ENCODE measurements at places on chromosomes 16 and 17. TPM values are rescaled to one million over a fixed set of nuclear protein-coding genes. Genes with fewer than 3 reads are reported as not detected.

DNA sequence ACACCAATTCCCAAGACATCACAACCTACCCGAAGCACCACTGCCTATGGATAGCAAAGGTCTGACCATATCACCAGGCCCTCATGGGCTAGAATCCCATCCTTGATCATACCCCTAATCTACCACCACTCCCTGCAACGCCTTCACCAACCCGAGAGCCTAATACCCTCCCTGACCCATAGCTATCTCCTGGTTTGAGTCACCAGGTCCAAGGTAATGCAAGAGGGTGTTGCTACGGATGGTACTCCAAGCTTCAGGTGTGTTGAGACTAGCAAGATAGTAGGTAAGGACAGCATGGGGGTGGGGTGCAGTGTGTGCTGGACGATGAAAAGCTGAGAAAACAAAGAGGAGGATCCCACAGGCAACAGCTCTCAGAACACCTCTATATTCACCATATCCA, 258.0 kb downstream of the ZFHX3 start:
- DNase-seq = no peak

- no peak for DNase-seq
Measured at GRCh38 chr17:59830846-59831486, 61.8 kb downstream of the TUBD1 start.

- DNase-seq = no peak
Measured at GRCh38 chr17:7064261-7064660, 15.8 kb downstream of the CLEC10A start.

DNA sequence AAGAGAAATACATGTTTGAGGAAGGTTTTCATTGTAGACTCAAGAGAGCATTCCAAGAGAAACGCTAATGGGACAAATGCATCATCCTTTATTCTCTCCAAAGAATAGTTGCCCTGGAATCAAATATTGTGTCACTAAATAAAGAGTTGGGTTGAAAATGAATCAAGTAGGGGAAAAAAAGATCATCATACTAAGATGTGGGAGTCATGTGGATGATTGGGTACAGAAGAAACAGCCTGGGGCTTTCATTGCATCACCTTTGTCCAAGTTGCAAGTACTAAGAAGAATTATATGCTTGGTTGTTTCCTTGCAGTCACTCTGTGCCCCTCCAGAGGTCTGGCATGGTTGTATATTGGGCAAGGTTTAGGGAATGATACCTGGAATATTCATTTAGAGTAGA, 658.9 kb downstream of the TOX3 start:
- no peak for DNase-seq

The TP53TG3B gene
- not detected for total RNA-seq

GRCh38 chr17:66950886-66951604, 13.5 kb upstream of the CACNG4 start:
- no peak for DNase-seq

- no peak for DNase-seq
Measured at GRCh38 chr17:80679816-80680215, 135.2 kb downstream of the RPTOR start.

- no peak for DNase-seq
Measured at GRCh38 chr17:75698659-75699058, 22.6 kb upstream of the ITGB4 start.

GRCh38 chr16:70786020-70786755, 14.8 kb downstream of the VAC14 start:
- DNase-seq = no peak

The MT4 gene
- total RNA-seq = not detected

DNA sequence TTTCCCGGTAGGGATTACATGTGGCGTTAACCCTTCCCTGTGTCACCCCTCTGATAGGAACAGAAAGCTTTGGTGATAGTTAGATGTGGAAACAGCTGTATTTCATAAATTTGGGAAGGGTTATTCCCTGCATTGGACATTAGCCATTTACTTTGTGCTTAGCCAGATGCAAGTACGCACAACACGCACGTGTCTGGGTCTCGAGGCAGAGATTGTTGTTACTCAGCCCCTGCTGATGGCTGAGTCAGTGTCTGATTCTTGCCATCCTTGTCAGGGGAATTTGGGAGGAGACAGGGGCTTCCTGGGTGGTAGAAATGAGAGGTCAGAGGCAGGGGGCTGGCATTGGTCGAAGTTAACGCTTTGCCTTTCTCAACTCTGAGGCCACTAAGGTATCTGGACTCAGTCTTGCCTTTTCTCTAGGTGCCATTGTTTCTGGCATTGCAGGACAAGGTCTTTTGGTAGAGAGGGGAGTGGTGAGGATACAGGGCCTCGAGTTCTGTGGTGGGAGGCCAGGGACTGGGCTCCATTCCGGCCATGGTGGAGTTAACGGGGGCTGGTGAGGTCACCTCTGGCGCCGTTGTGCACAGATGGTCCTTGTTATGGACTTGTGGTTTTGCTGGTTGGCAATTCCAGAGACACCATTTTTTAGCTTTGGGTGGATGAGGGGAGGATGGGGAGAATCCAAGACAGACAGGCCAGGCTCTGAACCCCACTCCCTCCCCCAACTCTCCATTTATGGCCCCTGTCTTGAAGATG, 8.2 kb downstream of the MMP2 start:
- no peak for DNase-seq

GRCh38 chr17:33442320-33442719, 149.2 kb upstream of the ASIC2 start:
- DNase-seq = no peak

The SEPTIN12 gene
- not detected for total RNA-seq

- no peak for DNase-seq
Measured at GRCh38 chr16:85328676-85329058, 216.4 kb upstream of the CIBAR2 start.

DNA sequence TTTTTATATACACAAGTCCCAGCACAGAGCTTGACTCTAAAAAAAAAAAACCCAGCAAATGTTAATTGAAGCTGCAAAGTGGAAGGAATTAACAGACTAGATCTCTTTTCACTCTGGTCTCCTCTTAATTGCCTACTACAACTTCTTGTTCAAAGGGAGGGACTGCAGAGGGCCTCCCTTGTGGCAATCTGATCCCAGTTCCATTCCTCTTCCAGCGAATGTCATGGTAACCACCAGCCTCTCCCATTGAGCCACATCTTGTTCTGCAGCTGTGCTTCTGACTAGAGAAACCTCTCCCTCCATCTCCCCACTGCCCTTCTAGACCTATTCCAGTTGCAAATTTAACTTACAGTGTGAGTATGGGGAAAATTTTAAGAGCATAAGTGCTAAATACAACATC, 5.9 kb downstream of the SUPT6H start:
- no peak for DNase-seq

DNA sequence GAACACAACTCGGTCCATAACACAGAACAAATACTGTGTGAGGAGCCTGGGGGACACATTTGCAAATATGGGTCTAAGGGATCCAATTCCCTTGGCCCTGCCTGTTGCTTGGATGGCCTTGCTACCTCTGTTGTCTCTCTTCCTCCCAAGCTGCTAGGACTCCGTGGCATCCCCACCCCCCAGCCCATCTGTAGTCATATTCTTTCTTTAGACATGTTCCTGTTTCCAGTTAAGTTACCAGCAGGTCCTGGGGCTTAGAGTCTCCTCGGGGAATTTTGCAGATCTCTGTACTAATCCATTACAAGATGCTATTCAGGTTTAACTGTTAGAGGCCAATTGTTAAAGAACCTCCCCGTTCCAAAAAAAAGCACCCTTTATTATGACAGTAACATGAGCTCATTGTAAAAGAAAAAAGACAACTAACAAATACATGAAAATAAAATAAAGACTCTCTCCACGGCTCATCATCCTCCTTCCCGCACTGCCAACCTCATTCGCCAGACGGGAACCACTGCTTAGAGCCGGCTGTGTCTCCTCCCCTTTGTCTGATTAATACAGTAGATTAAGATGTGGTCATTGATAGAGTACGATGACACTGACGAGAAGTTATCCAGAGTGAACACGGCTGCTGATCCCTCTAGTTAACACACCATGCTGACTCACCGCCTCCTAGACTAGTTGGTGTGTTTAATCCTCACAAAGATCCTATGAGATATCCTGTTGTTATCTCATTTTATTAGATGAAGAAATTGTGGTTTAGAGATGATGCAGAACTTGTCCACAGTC, 22.2 kb downstream of the HS3ST4 start:
- DNase-seq = no peak

DNA sequence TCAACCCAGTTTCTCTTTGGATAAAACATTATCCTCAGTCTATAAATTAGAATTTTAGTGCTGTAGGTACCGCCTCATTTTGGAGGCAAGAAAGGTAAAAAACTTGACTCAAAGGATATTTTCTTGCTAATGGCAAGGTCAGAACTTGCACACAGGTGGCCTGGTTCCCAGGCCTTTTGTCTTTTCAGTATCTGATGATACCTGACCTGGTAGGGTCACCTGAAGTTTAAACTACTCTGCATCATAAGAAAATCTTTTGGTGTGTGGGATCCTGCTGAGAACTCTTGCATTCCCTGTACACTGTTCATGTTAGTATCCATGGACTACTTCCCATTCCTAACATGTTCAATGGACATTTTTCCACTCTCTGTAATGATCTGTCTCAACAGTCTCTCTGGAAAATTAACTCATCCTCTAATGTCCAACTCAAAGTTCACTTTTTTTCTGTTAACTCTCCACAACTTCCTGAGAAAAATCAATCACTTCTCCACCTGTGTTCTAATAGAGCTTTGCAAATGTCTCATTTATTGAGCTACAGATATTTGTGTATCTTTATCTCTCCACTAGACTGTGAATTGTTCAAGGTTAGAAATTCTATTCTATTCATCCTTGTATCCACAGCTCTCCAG, 317.1 kb upstream of the SOX9 start:
- DNase-seq = no peak

The KRT38 gene
- not detected for total RNA-seq

The CHST5 gene
- total RNA-seq = not detected

GRCh38 chr17:49887086-49887743, 39.3 kb upstream of the TAC4 start:
- DNase-seq = no peak

DNA sequence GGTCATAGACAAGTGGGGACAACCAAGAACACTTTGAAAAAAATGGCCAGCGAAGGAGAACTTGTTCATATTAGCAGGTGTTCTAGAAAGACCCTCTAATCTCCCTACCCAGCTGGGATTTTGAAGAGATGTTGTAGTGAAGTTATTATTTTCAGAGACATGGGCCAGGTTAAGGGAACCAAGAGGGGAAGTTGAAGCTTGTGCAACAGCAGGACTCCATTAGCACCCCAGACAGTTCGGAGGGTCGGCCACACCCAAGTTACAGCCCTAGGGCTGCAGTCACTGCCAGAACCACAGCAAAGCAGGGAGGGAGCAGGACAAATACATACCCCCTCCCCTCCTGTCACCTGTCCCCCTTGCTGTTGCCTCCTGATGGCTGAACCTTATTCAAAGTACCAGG, 42.3 kb downstream of the WSB1 start:
- DNase-seq = no peak

The RAB26 gene
- not detected for total RNA-seq

DNA sequence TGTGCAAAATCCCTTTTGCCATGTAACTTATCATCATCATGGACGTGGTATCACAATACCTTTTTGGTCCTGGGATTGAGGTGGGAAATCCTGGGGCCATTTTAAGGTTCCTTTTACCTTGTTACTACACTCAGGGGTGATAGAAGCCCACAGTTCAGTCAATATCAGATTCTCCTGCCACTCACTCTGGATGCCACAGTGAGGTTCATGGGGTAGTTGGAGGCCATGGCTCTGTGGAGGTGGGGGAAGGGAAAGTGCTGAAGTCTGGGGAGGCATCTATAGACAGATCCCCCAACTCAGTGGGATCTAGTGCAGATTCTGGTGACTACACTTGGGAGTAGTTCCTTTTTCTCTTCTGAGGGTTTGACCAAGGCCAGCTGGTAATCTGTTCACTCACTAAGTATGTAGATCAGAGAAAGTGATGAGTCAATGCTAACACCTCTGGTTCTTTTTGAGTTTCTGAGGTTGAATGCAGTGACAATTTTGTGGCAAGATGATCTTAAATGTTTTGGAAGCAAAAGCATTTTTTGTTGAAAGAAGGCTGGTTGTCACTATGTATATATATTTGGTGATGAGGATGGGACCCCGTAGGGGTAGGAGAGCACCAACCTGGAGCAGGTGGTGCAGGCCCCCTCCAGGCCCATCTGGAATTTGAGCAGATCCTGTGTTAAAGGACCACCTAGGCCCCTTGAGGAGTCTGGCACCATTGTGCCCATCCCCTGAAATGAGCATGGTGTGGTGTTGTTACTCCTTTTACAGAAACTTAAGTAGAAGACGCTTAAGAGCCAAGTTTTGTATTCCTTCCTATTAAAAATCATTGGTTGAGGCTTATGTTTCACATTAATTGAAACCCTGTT, 18.8 kb upstream of the IRF8 start:
- no peak for DNase-seq

- DNase-seq = no peak
Measured at GRCh38 chr17:57201481-57201880, 54.8 kb upstream of the MSI2 start.

The SLC12A3 gene
- not detected for total RNA-seq

GRCh38 chr16:75195811-75196790, 10.9 kb downstream of the CTRB2 start:
- no peak for DNase-seq

- DNase-seq = peak; percentile 49
Measured at GRCh38 chr16:2147981-2148671, at the start of gene RAB26. Gene RAB26, plus strand, starts transcription at chr16:2148625. Its CDS starts 159 bp downstream, at chr16:2148784.

DNA sequence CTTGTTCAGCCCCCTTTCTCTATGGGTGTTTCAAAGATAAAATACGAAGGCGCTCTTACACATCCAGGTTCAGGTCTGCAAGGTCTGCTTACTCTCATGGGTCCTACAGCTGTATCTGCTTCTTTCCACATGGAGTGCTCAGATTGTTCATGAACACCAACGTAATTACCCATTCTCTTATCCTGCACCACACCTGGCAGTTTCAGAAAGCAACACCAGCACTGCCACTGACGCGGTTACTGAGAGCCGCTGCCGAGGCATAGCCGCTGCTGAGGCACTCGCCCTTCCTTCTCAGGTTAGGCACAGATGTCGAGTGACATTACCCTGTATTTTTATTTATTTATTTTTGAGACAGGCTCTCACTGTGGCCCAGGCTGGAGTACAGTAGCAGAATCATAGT, 147.1 kb downstream of the RPTOR start:
- no peak for DNase-seq

GRCh38 chr17:29836643-29837042, 93.4 kb downstream of the SSH2 start:
- no peak for DNase-seq

GRCh38 chr16:51816929-51817328, 665.9 kb upstream of the SALL1 start:
- DNase-seq = no peak

GRCh38 chr16:83418565-83418964, 389.2 kb upstream of the HSBP1 start:
- no peak for DNase-seq

GRCh38 chr17:75114552-75115314, 5.0 kb downstream of the ARMC7 start:
- DNase-seq = no peak

DNA sequence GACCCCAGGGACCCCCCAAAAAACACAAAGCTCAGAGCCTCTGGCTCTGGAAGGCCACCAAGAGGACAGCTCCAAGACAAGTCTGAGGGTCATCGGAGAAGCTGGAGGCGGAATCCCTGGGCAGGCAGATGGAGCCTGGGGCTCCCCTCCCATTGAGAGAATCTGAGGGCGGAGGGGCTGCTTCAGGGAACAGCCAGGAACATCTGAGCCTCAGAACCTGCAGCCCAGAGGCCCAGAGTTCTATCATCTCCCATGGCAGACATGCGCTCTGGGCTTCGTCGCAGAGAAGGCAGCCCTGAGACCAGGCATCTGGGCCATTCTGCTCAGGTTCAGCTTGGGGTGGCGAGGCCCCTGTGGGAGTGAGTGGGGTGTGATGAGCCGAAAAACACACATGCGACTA, 7.1 kb upstream of the SPPL2C start:
- DNase-seq = no peak

- DNase-seq = peak; percentile 49
Measured at GRCh38 chr17:79019632-79020584, 4.1 kb upstream of the C1QTNF1 start.

Data from T-cell (primary cell).